ENCODE measurements at places on chromosomes 13 and 19.

GRCh38 chr13:110017379-110017778 lies 231.0 kb upstream of the IRS2 start:
- DNase-seq = no peak

DNA sequence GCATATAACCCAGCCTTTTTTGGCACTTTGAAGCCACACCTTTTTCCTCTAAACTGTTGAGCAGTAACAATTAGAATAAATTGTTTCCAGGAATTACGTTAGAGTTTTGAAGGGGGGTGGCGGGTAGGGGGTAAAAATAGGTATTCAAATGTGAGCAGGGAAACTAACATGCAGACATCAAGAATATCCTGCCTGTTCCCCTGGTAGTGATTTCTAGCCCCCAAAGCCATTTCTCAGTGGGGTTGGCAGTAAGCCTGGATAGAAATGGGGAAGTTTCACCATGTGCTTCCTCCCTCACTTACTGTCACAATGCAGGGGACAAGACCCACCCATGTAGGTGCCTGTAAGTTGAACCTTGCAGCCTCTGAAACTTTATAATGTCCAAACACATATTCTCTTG lies 3.8 kb downstream of the DOCK9 start:
- no peak for DNase-seq

GRCh38 chr19:40320558-40320935 lies 27.6 kb downstream of the C19orf47 start:
- no peak for DNase-seq

- DNase-seq = no peak
Observed at GRCh38 chr19:34484328-34484727, 2.8 kb downstream of the WTIP start.

DNA sequence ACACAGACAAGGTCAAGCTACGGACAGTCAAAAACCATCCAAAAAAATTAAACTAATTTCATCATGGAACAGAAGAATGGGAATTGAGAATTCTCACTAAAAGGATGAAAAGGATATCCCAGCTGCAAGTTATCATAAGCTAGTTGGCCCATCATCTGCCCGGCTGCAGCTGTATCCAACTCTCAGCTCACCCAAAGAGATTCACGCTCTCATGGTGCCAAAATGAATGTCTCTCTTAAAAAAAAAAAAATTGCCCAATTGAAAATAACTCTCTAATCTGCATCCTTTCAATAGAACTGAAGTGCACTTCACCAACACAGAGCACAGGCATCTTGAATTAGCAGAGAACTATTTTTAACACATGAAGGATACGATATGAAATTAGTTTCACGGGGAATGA lies 20.0 kb downstream of the ENOX1 start:
- DNase-seq = no peak

- DNase-seq = no peak
Observed at GRCh38 chr13:23547000-23547590, 23.1 kb upstream of the TNFRSF19 start.

DNA sequence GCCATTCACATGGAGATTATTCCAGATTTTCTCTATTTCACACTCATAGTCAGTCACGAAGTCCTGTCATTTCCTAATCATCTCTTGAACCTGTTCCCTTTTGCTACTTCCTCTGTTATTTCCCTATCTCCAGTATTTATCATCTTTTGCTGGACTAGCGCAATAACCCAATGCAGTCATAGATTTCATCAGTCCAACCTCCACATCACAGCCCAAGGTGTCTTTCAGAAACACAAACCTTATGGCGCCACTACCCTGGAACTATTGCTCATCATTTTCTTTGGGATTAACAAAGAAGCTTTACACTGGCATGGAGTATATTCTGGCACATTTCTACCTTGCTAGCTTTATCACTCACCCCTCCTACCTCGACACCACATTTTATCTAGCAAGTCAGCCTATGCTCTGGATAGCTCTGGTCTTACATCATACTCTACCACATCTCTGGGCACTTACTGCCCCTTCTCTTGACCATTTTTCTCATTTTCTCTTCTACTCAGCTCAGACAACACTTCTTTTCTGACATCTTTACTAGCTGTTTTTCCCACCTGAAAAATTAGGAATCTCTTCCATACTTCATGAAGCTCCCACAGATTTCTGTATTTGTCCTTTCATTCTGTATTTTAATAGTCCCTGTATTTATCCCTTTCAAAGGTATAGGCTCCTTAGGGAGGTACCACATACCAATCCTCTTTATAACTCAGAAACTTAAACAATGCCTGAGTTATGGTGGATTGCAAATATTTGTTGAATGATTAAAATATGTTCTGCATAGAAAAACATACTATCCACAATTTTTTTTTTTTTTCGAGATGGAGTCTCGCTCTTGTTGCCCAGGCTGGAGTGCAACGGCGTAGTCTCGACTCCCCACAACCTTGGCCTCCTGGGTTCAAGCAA lies 534.7 kb downstream of the KLF12 start:
- no peak for DNase-seq

- no peak for DNase-seq
Observed at GRCh38 chr19:48461982-48462655, 6.7 kb downstream of the KCNJ14 start.

DNA sequence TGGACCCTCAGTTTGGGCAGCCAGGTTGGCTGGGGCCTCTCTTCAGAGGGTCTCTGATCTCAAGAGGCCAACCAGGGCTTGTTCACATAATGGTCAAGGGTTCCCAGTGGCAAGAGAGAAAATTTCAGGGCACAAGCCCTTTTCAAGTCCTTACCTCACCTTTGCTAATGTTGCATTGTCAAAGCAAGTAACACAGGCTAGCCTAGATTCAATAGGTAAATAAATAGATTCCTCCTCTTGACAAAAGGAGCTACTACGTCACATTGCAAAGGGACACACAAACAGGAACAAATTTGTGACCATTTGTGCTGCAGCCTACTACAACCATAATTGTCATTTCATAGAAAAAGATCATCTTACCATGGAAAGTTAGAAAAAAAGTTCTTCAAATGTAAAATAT lies 33.9 kb upstream of the FRY start:
- DNase-seq = no peak

GRCh38 chr13:41577436-41577835 lies 120.1 kb downstream of the RGCC start:
- no peak for DNase-seq

DNA sequence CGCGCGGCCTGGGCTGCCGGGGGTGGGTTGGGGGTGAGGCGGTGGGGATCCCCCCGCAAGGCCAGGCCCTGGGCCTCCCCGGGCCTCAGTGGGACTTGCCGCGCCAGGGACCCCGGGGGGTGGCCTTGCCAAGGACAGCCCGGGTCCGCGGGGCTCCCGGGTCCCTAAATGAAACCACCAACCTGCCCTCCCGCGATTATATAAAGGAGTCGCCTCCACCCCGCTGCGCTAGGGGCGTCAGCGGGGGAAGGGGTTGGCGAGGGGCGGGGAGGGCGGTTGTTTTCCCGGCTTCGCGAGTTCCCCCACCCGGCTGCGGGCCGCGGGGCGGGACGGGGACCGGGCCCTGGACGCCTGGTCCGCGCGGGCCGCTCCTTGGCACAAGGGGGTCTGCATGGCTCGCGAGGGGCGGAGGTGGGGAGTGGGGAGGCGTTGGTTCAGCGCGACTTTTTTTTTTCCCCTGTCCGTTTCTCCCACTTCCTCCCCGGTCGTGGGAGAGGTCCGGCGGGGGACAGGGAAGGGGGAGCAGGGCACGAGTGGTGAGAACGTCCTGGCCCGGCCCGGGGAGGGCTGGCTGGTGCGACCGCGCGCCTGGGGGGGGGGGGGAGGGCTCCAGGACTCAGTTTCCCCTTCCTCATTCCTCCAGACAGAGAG lies 822 bp upstream of the ZBTB7A start:
- DNase-seq = no peak

DNA sequence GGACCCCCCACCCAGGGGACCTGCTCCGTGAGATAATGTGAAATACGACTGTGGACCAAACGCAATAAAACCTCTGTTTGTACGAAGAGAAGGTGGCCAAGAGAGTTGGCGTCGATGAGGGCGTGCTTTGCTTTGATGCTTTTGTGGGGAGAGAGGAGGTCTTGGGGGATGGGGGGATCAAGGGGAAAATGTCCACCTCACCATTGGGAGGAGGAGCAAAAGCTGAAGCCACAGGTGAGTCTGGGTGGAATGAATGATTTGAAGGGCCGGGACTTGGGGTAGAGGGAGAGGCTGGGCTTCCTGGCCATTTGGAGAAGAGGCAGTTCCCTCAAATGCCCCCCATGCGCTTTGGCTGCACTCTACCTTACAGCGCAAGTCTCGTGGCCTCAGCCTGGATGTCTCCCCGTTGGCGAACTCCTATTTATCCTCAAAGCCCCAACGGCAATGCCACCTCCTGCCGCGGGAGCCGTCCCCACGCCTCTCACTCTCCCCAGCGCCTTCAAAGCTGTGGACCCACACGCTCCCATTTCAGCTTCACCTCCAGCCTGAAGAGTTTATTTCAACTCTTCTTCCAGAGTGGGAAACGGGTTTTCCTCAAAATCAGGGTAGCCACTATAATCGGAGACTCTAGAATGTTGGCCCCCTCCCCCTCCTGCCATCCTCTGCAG lies 795 bp upstream of the ABCA7 start:
- DNase-seq = no peak

DNA sequence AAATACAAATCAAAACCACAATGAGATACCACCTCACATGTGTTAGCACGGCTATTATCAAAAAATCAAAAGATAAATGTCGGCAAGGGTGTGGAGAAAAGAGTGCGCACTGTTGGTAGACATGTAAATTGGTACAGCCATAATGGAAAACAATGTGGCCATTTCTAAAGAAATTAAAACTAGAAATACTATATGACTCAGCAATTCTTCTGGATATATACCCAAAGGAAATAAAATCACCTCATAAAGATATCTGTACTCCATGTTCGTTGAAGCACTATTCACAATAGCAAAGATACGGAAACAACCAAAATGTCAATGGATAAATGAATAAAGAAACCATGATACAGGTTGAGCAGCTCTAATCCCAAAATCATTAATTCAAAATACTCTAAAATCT lies 30.8 kb downstream of the VWA8 start:
- no peak for DNase-seq

DNA sequence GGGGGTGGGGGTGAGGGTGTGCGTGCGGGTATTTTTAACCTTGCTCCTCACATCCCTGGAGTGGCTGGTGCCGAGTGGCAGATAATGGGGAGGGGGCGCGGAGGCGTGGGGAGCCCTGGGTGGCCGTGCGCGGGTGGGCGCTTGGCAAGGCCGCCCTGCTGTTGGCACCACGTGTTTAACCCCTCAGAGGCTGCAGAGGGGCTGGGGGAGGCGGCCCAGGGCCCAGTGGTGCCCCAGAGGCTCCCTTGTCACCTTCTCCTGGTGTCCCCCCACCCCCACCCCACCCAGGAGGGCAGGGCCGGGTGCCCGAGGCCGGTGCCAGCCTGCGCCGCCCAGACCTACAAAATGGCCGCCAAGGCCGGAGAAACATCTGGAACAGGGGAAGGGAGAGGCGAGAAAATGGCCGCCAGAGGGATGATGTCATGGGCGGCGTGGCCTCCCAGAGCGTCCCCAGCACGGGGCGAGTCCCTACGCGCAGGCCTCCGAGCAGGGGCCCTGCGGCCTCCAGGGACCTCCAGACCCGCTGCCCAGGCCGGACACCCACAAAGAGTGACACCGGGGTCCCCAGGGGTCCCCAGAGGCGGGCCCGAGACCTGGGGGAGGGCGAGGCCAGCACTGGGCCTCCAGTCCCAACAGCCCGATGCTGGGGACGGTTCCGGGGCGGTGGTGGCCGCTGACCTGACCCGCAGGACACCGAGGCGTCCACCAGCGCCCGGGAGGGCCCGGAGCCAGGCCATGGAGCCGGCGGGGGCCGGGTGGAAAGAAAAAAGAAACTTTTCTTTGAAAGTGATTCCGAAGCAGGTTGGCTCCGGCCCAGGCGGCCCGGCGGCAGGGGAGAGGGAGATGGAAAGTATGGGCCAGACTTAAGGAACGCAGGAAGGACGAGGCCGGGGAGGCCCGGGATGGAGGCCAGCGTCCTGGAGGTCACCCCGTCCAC lies 38.2 kb downstream of the NFIC start:
- DNase-seq = no peak

DNA sequence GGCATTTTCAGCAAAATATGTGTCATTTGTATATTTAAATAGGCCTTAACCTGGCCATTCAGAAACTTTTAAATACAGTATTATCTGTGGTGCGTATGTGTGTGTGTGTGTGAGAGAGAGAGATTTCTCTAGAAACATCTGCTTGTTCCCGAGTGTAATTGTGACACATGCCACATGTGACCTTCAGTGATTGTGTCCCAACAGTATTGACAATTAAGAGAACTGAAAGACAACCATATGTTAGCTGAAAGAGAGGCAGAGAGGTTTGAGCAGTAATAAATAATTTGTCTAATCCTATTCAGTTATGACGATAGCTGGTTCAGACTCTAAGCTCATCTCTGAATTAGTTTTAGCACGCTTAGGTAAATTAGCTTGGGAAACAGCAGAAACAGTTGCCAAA lies 1503.1 kb downstream of the PCDH9 start:
- DNase-seq = no peak

DNA sequence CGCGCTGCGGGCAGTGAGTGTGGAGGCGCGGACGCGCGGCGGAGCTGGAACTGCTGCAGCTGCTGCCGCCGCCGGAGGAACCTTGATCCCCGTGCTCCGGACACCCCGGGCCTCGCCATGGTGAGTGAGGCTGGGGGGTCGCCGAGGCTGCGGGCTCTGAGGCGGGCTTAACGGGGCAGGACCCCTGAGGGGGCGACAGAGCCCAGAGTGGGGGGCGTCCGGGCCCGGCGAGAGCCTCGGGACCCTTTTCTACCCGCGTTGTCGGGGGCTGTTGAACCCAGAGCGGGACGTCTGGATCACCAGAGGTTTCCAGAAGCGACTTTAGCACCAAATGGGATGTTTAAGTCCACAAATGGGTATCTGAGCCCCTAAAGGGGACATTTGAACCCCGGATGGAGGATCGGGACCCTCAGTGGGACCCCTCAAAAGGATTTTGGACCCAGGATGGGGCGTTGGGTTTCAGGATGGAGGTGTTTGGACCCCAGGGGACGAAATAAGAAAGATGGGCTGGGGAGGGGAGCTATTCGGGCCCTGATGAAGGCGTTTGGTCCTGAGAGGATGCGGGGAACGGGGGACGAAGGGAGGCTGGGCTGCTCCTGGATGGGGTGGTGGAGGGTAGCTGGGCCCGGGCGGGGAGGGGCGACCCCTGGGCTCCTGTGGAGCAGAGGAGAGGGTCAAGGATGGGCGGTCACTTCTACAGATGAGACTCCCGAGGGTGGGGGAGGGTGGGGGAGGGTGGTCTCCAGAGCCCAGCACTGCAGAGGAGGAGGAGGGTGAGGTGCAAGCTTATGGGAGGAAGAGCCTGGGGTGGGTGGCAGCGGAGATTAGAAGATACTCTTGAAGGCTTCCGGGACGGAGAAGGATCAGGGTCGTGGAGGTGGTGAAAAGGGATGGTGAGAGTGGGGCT lies at the start of gene CALM3:
Gene CALM3 (plus strand): TSS at position 13 of the 907 bp plus-strand sequence. CDS start 105 bp downstream, at position 118.
- no peak for DNase-seq

DNA sequence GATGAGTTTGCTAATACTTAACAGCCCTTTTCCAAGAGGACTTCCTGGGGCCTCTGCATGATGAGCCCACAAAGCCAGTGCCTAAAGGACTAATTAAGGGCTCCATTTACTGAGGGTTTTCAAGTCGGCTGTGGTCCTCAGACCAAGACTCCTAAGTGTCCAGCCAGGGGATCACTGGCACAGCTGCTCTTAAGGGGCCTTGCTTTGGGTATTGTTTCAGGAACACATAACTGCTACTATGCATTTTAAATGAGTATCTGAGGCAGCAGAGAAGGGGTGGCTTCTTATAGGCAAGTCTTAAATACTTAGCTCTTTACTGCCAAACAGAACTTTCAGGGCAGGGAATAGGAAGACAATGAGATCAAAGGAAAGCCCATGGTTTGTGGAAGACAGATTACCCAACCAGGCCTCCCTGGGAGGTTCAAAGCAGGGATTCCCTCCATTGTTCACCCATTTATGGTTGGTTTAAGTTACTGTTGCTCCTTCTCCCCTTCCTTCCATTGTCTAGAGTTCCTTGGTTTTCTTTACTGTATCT lies 61.9 kb downstream of the TNFRSF19 start:
- DNase-seq = no peak
